ENCODE measurements at places on chromosomes 12 and 14. TPM values are rescaled to one million over a fixed set of nuclear protein-coding genes. Genes with fewer than 3 reads are reported as not detected.
A peak's percentile ranks its signal among the peaks of the same experiment; 100 is the strongest.

The SLC6A15 gene
- not detected for total RNA-seq

The CD4 gene
- total RNA-seq, result 3.0 TPM

The TAS2R43 gene
- total RNA-seq, result 4.9 TPM

The TAS2R9 gene
- not detected for total RNA-seq

The PRMT5 gene
- 40.2 TPM for total RNA-seq

The ZFHX2 gene
- total RNA-seq, result 1.6 TPM

The SOX5 gene
- 3.0 TPM for total RNA-seq

The KRT83 gene
- not detected for total RNA-seq

The KLHL33 gene
- not detected for total RNA-seq

GRCh38 chr14:42428996-42429395, 822.3 kb downstream of the LRFN5 start:
- H3K27me3 ChIP-seq, result no peaks in the 10 kb centered on the region
- H3K4me3 ChIP-seq, result no peak overlapping the region
- no peak overlapping the region for H3K27ac ChIP-seq

- DNase-seq, result no peak
- H3K27me3 ChIP-seq, result no peaks in the 10 kb centered on the region
- H3K4me1 ChIP-seq, result peaks cover 11% of the 10 kb centered on the region
- no peaks in the 10 kb centered on the region for H3K36me3 ChIP-seq
- no peak overlapping the region for H3K27ac ChIP-seq
Observed at GRCh38 chr12:130920119-130920703, 33.5 kb upstream of the ADGRD1 start.

DNA sequence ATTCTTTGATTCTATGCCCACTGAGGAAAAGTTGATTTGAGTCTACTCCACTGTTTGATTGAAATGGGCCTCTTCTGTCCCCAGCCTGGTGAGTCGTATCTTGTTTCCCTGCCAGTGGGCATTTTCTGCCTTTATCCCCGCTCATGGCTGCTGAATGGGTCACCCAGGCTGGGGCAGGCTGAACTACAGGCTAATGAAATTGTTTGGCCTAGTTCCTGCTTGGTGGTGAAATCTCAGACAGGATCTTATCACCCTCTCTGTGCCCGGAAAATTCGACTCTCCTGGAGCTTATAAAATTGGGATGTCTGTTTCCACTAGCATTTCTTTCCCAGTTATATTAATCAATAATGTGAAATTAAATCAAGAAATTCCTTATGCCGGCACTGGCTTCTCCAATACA, 65.0 kb downstream of the CHST11 start:
- no peak overlapping the region for H3K27ac ChIP-seq
- no peak for DNase-seq
- no peaks in the 10 kb centered on the region for H3K36me3 ChIP-seq
- H3K27me3 ChIP-seq, result no peaks in the 10 kb centered on the region
- no peak overlapping the region for H3K4me3 ChIP-seq

DNA sequence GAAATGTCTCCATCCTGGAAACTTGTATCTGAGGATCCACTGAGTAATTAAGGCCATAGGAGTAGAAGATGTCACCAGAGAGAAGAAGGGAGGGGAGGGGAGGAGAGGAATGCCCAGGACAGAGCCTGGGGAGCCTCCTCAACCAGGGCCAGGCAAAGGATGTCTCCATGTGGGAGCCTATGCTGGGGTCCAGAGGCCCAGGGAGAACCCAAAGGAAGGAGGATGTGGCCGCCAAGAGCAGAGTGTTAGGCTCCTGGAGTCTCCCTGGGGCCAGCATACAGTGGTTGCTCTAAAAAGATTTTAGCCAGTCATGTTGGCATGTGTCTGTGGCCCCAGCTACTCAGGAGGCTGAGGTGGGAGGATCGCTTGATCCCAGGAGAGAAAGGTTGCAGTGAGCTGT, 92.6 kb downstream of the DICER1 start:
- H3K27ac ChIP-seq, result no peak overlapping the region
- DNase-seq, result no peak
- H3K27me3 ChIP-seq, result no peaks in the 10 kb centered on the region
- H3K4me1 ChIP-seq, result no peaks in the 10 kb centered on the region

- H3K4me1 ChIP-seq, result peaks cover 34% of the 10 kb centered on the region
- no peak for DNase-seq
- no peak overlapping the region for H3K4me3 ChIP-seq
- no peaks in the 10 kb centered on the region for H3K36me3 ChIP-seq
- H3K27me3 ChIP-seq, result no peaks in the 10 kb centered on the region
Observed at GRCh38 chr12:6279631-6280030, 30.9 kb upstream of the PLEKHG6 start.

GRCh38 chr12:64383675-64384074, 6.9 kb downstream of the C12orf56 start:
- no peaks in the 10 kb centered on the region for H3K36me3 ChIP-seq
- no peak overlapping the region for H3K27ac ChIP-seq
- H3K4me1 ChIP-seq, result no peaks in the 10 kb centered on the region
- H3K4me3 ChIP-seq, result no peak overlapping the region

DNA sequence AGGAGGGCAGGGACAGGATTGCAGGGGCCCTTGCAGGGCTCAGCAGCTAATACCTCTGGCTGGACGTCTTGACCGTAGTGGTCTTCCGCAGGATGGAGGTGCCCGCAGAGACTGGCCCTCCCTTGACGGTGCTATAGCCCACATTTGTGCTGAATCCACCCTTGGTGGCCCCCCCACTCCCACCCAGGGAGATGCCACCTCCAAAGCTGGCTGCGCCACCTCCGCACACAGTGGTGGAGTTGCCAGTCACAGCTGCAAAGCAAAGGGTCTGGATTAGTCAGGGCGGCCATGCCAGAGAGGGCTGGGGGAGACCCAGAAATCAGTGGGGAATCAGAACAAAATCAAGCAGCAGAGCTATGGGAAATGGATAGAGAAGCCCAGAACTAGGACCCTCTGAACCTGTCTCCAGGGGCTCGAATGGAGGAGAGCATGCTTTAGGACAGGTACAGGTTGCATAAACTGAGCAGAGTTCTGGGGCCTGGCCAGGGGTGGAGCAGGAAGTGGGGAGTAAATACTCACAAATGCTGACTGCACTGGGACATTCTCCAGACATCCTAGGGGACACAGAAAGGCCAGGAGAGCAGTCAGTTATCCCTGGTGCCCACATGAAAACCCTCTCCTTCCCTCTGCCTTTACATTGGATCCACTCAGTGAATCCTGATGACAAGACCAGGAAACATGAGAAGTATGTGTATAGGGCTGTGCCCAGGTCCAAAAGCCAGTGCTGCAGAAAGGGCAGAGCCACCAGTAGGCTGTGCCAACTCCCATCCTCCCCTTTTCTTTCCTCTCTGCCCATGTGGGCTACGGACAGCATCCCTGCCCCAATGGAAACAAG, 8.1 kb upstream of the KRT4 start:
- no peaks in the 10 kb centered on the region for H3K27me3 ChIP-seq
- no peaks in the 10 kb centered on the region for H3K36me3 ChIP-seq
- no peaks in the 10 kb centered on the region for H3K4me1 ChIP-seq
- peak; percentile 11 for DNase-seq

- H3K27me3 ChIP-seq, result no peaks in the 10 kb centered on the region
- H3K36me3 ChIP-seq, result no peaks in the 10 kb centered on the region
- DNase-seq, result no peak
- H3K4me1 ChIP-seq, result peaks cover 30% of the 10 kb centered on the region
- H3K27ac ChIP-seq, result peak within 1 kb of the TSS; percentile 65
Observed at GRCh38 chr12:52519826-52520662, at the start of gene KRT5. TSS of gene KRT5 (minus strand) at chr12:52520394. CDS start at chr12:52520296, 98 bp downstream.

GRCh38 chr14:85233756-85234155, 296.2 kb upstream of the FLRT2 start:
- no peak overlapping the region for H3K4me3 ChIP-seq
- no peaks in the 10 kb centered on the region for H3K36me3 ChIP-seq
- no peaks in the 10 kb centered on the region for H3K27me3 ChIP-seq
- no peaks in the 10 kb centered on the region for H3K4me1 ChIP-seq
- no peak for DNase-seq

DNA sequence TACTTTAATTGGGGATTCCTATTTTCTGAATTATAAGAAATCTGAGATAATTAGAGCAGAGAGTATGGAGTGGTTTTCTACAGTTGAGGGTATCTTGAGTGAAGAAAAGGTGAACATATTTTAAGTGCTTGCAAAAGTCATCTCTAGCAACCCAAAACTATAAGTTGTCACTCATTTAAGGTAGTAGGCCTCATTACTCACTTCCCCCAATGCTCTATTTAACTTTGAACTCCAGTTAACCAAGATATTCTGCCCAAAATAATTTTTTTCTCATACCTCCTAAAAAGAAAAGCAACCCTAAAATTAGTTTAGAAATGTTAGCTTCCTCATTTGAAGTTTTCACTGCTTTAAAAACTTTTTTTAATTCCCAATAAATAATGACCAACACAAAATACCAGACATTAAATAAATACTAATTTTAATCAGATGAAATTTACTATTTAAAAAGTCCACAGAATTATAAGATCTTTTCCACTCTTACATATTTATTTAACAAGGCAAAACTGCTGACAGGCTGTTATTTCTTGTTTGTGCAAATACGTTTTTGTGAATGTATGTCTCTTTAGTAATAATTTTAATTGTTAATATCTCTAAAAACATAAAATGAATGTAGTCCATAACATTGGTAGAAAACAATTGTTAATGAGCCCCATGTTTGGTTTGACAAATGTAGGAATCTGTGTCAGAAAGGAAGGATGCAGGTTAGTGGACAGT, 47.8 kb downstream of the VRK1 start:
- no peak for DNase-seq
- no peaks in the 10 kb centered on the region for H3K36me3 ChIP-seq
- H3K4me1 ChIP-seq, result no peaks in the 10 kb centered on the region
- H3K27ac ChIP-seq, result no peak overlapping the region
- H3K27me3 ChIP-seq, result no peaks in the 10 kb centered on the region
- H3K4me3 ChIP-seq, result no peak overlapping the region

DNA sequence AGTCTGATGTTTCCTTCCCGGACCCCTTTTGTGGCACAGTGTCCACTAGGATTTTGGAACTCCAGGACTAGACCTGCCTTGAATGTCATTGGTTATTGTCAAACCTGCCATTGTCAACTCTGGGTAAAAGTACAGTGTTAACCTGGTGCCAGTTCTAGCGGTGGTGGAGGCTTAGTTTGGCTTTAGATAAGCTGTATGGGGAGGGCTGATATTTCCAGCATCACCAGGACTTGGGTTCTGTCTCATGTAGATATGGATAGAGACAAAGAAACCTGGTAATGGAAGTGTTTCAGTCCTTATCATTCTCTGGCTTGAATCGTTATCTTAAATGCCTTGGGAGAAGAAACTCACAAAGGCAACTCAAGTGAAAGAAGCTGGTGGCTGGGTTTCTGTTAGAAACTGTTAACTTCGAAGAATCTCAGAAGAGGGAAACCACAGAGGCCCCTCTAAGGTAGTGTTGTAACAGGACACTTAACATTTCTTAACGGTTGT, 10.6 kb downstream of the CHST11 start:
- no peak overlapping the region for H3K27ac ChIP-seq
- H3K4me3 ChIP-seq, result no peak overlapping the region
- H3K36me3 ChIP-seq, result no peaks in the 10 kb centered on the region
- H3K4me1 ChIP-seq, result peaks cover 6% of the 10 kb centered on the region
- no peak for DNase-seq

DNA sequence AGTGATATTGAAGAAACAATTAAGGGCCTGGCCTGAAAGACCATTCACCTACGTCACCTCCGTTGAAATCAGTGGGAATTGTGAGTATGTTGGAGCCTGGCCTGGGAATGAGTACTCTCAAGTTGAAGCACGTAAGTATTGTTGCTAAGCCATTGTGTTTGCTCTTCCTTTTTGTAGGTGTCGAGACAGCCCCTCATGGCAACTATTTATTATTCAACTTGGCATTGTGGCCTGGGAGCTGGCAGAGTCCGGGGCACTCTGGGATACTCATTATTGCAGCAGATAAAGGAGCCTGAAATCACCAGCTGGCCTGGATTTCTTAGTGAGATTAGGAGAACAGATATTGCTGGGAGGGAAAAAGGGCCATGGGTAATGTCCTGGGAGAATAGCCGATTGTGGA, 147.4 kb downstream of the C12orf75 start:
- no peak overlapping the region for H3K4me3 ChIP-seq
- H3K36me3 ChIP-seq, result no peaks in the 10 kb centered on the region
- H3K4me1 ChIP-seq, result no peaks in the 10 kb centered on the region
- no peak overlapping the region for H3K27ac ChIP-seq
- no peaks in the 10 kb centered on the region for H3K27me3 ChIP-seq
- no peak for DNase-seq

GRCh38 chr14:50775357-50775756, 55.6 kb downstream of the NIN start:
- no peak overlapping the region for H3K27ac ChIP-seq
- H3K4me3 ChIP-seq, result no peak overlapping the region
- no peaks in the 10 kb centered on the region for H3K36me3 ChIP-seq
- H3K4me1 ChIP-seq, result peaks cover 58% of the 10 kb centered on the region

- no peaks in the 10 kb centered on the region for H3K4me1 ChIP-seq
- no peak for DNase-seq
- no peak overlapping the region for H3K27ac ChIP-seq
- no peaks in the 10 kb centered on the region for H3K36me3 ChIP-seq
- peaks cover 7% of the 10 kb centered on the region for H3K27me3 ChIP-seq
Observed at GRCh38 chr14:26595926-26596542, 1.8 kb downstream of the NOVA1 start.

DNA sequence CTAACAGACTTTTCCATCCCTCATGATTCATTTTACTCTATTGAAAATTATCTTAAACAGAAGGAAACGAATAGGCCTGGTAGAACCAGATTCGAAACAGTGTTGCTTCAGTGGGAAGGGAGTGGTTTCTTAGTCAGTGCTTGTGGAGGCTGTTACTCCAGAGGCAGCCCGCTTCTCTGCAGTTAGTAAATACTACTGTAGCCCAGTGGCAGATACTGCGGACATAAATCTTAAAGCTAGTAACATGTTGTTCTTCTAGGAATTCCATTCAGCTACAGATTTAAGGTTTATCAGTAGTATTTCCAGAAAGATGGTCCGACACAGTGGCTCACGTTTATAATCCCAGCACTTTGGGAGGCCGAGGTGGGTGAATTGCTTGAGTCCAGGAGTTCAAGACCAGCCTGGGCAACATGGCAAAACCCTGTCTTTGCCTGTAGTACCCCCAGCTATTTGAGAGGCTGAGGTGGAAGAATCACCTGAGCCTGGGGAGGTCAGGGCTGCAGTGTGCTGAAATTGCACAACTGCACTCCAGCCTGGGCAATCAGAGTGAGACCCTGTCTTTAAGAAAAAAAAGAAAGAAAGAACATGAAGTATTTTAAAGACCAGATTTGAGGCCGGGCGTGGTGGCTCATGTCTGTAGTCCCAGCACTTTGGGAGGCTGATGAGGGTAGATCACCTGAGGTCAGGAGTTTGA, 45.9 kb downstream of the DIP2B start:
- H3K27ac ChIP-seq, result no peak overlapping the region
- peaks cover 54% of the 10 kb centered on the region for H3K4me1 ChIP-seq
- no peak for DNase-seq

Measured in body of pancreas (tissue), 4 donors.